ENCODE measurements at places on chromosomes 4 and X.

GRCh38 chrX:70089604-70090297 lies 27.5 kb downstream of the OTUD6A start:
- no peak for DNase-seq

DNA sequence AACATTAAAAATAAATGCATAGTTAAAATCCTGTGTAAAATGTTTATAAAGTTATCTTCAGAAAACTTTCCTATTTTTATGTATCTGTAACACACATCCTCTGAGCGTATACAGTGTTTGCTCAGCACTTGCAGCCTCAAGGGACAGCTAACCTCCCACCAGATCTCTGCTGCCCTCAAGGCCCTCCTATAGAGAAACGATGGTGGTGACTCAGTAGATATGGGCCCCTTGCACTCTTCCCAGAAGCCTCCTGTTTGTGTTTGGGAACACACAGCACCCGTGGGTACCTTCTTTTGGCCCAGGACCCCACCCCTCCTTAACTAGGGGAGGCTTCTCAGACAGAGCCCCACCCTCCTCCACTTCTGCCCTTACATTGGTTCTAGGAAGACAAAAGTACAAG lies 26.7 kb downstream of the PJA1 start:
- DNase-seq: no peak

GRCh38 chrX:3384327-3384726 lies 37.9 kb upstream of the MXRA5 start:
- no peak for DNase-seq

- no peak for DNase-seq
Observed at GRCh38 chr4:138034871-138035270, 207.3 kb downstream of the SLC7A11 start.

All from HT-29 (cell line).